ENCODE measurements at places on chromosomes 11 and 22. TPM values are rescaled to one million over a fixed set of nuclear protein-coding genes. Genes with fewer than 3 reads are reported as not detected.

- peak; percentile 68 for DNase-seq
Measured at GRCh38 chr11:76667856-76668255, 2.7 kb downstream of the LRRC32 start.

- no peak for DNase-seq
Measured at GRCh38 chr11:11583801-11584529, 37.8 kb downstream of the GALNT18 start.

DNA sequence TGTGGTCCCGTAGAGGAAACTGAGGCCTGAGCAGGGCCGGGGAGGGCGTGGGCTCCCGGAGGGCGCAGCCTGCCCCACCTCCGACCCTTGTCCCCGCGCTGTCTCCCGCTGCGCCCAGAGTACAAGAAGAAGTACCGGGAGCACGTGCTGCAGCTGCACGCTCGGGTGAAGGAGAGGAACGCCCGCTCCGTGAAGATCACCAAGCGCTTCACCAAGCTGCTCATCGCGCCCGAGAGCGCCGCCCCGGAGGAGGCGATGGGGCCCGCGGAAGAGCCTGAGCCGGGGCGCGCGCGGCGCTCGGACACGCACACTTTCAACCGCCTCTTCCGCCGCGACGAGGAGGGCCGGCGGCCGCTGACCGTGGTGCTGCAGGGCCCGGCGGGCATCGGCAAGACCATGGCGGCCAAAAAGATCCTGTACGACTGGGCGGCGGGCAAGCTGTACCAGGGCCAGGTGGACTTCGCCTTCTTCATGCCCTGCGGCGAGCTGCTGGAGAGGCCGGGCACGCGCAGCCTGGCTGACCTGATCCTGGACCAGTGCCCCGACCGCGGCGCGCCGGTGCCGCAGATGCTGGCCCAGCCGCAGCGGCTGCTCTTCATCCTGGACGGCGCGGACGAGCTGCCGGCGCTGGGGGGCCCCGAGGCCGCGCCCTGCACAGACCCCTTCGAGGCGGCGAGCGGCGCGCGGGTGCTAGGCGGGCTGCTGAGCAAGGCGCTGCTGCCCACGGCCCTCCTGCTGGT lies 1.9 kb downstream of the NLRP6 start:
- peak; percentile 90 for DNase-seq

- DNase-seq = no peak
Measured at GRCh38 chr22:27483095-27483785, 318.3 kb downstream of the MN1 start.

- no peak for DNase-seq
Measured at GRCh38 chr11:129252621-129253020, 60.5 kb upstream of the ARHGAP32 start.

SLC22A6 gene
- not detected for total RNA-seq
